Activated CD4-positive, alpha-beta memory T cell treated with anti-CD3 and anti-CD28 coated beads, Interleukin-2, amount 10 ng/mL, durations not matched to agents 7 days and 5 days (primary cell): ENCODE measurements at places on chromosomes 6 and 20.

GRCh38 chr20:9457136-9457535 is 57.3 kb upstream of the LAMP5 start:
- DNase-seq, result no peak

DNA sequence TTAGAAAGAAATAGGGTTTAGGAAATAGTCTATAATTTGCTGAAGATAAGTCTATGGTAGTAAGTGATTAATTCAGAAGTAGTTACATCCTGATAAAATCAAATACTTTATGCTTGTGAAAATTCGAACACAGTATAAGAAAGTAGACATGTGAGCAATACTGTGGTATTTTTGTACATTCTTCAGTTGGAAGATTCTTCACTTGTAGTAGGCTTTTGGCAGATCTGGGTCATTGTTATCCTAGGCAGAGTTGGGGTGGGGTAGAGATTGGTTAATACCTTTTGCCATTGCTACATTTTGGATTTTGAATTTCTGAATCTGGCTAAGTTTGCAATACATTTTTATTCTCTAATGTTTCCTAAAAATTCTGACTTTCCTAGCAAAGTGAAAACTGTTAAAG is 197.5 kb downstream of the BCKDHB start:
- DNase-seq, result no peak

GRCh38 chr6:169975286-169975685 is 223.9 kb downstream of the ERMARD start:
- DNase-seq, result no peak

GRCh38 chr6:109300874-109301273 is 81.4 kb downstream of the CD164 start:
- no peak for DNase-seq

DNA sequence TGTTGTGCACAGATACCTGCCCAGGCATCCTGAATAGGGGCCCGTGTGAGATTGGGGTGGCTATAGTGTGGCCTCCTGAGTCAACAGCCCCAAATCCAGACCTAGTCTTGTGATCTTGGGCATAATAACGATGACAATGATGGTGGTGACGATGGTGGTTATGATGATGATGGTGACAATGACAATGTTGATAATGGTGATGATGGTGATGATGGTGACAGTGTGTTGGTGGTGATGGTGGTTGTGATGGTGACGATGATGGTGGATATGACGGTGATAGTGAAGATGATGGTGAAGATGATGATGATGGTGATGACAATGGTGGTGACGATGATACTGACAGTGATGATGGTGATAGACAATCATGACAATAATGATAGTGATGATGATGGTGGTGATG is 5.1 kb upstream of the RPS21 start:
- no peak for DNase-seq

DNA sequence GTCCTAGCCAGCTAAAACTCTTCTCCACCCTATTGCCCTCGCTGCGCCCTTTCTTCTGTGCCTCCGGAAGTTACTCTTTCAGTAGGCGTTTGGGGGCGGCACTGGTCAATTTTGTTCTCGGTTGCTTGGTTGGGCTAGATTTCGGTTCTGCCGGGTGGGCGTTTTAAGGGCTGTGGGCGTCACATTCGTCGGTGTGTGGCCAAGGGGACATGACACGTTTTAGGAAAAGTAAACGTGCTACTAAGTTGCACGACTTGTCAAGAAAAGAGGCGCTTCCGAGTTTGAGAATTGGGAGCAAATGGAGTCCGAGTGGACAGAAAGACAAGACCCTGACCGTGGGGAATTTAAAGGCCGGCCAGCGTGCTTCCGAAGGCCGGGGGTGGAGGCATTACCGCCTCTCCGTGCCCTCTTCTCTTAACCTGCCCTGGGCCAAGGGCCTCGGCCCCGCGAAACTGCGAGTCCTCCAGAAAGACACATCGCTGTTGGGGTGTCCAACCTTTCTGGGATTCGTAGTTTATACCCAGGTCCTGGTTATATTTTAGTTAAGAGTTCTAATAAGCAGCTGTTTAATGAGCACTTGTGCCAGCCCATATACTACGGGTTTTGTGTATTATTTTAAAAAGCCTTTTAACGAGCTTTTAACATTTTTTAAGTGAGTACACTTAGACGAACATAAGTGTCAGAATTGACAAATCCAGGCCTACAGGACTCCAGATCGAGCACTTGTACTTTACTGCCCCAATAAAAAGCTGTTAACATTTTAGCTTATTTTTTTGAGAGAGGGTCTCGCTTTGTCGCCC is 664 bp upstream of the BAG6 start:
- DNase-seq, result no peak
